ENCODE measurements at places on chromosomes 5 and 9. TPM values are rescaled to one million over a fixed set of nuclear protein-coding genes. Genes with fewer than 3 reads are reported as not detected.

The GLE1 gene
- 21.6 TPM for total RNA-seq

DNA sequence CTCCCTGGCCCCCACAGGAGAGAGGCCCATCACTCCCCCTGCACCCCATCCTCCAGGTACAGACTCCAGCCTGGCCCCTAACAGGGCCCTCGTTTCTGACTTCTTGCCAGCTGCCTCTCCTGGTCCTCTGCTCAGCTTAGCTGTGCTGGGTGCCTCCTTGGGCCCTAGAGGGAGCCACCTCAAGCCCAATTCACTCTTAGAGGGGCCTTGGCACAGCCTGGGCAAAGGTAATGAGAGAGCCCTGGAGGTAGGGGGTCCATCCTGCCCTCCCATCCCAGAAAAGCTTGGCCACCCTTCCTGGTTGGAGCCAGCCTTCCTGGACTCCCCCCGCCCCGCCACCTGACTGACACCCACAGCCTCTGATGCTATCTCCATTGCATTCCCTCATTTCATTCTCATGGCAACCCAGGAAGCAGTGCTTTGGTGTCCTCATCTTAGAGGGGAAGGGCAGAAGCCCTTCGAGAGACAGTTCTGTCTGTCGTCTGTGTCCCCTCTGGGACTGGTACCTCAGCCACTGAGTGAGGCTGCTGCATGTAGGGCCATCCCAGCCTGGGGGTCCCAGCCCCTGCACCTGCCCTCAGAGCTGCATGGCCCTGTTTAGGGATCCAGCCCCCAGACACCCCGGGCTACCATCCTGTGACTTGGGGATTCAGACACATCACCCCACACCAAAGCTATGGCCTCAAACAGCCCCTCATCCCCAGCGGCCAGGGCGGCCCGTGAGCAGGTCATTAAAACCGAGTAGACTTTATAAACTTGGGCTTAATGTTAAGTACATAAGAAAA, 95.5 kb downstream of the BARX1 start:
- DNase-seq = no peak

DNA sequence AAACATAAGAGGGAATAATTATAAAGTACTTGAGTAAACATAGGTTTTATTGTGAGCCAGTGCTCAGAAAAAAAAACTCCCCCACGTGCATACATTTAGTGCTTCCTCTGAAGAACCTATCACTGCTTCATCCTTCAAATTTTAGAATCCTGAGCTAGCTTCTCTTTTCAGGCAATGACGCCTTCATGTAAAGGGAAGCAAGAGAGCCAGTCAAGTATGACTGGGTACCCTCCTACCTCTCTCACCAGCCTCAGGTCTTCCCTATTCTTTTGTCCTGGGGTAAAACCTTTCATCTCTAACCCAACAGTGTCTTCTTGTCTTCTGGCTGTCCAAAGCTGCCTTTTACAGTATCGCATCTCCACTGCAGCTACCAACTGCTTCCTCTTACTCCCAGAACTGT, 32.0 kb downstream of the PLPP1 start:
- DNase-seq = no peak

GRCh38 chr5:1322036-1322900, 22.6 kb downstream of the CLPTM1L start:
- DNase-seq = no peak

Measured in left lung (tissue), 14 donors.